ENCODE measurements at places on chromosomes 12 and 14. TPM values are rescaled to one million over a fixed set of nuclear protein-coding genes. Genes with fewer than 3 reads are reported as not detected.

FGF23 gene
- 0.07 TPM for polyA plus RNA-seq

SPX gene
- 17.1 TPM for polyA plus RNA-seq

KERA gene
- not detected for polyA plus RNA-seq

GPRC5D gene
- polyA plus RNA-seq = 0.37 TPM

DNA sequence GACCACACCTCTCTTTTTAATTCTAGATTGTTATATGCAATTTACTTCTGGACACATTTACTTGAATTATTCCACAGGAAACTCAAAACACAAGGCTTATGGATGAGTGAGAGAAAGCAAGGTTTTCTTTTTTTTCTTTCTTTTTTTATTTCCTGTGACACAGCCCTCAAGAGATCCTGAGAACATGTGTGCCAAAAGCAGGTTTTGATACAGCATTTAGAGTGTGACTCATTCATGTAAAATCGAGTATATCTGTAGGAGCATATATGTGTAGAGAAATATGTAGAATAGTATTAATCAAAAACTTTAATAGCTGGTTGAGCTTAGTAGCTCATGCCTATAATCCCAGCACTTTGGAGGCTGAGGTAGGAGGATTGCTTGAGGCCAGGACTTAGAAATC is 4.4 kb upstream of the MAX start:
- no peak for DNase-seq

- no peak for DNase-seq
Observed at GRCh38 chr12:4346931-4347330, 25.9 kb downstream of the TIGAR start.

RFX4 gene
- not detected for polyA plus RNA-seq

DNA sequence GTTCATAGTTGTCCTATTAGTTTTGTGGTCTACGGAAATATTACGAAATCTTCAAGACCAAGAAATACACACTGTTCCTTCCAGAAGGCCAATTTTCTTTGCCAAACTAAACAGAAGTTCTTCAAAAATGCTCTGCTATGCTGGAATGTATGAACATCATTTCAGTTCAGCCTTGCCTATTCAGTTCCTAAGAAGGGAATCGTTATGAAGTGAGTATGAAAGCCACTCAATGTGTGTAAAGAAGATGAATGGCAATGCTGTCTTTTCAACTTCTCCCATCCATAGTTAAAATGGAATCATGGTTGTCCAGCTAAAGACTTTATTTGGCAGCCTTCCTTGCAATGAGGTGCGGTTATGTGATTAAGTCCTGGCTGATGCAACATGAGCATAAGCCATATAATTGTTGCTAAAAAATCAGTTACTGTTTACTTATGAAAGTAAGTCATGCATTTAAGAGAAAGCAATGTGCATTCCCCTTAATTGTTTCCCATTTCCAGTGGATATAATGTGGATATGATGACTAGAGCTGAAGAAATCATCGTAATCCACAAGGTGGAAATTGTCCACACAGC is 73.8 kb upstream of the PTPRR start:
- no peak for DNase-seq

All from right renal pelvis (tissue), 4 donors.